ENCODE measurements at places on chromosomes 2 and 18. TPM values are rescaled to one million over a fixed set of nuclear protein-coding genes. Genes with fewer than 3 reads are reported as not detected.

GRCh38 chr2:176454893-176455815, 185.9 kb downstream of the MTX2 start:
- peak; percentile 69 for DNase-seq

GRCh38 chr2:199928226-199928625, 17.1 kb downstream of the C2orf69 start:
- no peak for DNase-seq

Gene TXNDC2
- total RNA-seq, result not detected

Gene CHAC2
- 1.4 TPM for total RNA-seq

Gene DPYSL5
- total RNA-seq, result not detected

- DNase-seq, result no peak
Measured at GRCh38 chr2:32884346-32884745, 62.4 kb upstream of the LTBP1 start.

- peak; percentile 67 for DNase-seq
Measured at GRCh38 chr2:224982910-224983711, 59.2 kb downstream of the DOCK10 start.

Gene REG3A
- total RNA-seq, result not detected

DNA sequence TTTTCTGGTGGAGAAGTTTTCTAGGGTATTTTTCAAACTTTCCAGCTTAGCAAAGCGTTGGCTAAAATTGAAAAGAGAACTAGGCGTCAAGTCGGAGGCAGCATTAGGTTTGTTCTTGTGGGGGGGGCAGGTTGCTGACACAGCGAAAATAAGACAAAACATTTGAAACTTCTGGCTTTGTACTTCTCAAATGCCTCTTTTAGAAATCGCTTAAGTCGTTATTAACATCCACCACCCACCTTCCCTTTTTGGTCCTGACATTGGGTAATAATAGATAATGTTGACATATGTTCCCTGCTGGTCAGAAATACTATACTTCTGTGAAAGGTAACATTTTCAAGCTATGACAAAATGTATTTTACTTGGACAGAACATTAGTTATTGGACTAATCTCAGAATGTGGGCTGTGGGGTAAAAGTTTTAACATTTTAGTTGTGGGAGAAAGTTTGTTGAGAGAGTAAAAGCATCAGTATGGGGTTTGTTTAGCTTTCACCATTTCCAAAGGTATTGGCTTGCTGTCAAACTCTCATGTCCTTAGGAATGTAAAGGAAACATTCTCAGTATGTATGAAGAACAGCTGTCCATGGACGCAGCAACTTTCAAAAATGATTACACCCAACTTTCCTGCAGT, 88.1 kb upstream of the ZEB2 start:
- no peak for DNase-seq

- no peak for DNase-seq
Measured at GRCh38 chr2:196181484-196181883, 10.1 kb upstream of the STK17B start.

Gene TMEM17
- total RNA-seq, result 0.15 TPM

DNA sequence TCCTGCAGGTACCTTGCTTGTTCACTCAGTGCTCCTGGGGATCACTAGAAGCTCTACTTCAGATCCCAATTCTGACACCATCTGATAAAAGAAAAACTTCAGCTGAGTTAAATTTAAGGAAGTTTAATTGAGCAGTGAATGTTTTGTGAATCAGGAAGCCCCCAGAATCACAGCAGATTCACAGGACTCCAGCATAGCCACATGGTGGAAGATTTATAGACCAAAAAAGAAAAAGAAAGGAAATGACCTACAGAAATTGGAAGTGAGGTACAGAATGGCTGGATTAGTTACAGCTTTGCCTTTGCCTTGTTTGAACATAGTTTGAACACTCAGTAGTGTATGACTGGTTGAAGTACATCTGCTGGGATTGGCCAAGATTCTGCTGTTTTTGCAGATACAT, 182.7 kb upstream of the SCN7A start:
- no peak for DNase-seq

Gene DUSP11
- 38.4 TPM for total RNA-seq

DNA sequence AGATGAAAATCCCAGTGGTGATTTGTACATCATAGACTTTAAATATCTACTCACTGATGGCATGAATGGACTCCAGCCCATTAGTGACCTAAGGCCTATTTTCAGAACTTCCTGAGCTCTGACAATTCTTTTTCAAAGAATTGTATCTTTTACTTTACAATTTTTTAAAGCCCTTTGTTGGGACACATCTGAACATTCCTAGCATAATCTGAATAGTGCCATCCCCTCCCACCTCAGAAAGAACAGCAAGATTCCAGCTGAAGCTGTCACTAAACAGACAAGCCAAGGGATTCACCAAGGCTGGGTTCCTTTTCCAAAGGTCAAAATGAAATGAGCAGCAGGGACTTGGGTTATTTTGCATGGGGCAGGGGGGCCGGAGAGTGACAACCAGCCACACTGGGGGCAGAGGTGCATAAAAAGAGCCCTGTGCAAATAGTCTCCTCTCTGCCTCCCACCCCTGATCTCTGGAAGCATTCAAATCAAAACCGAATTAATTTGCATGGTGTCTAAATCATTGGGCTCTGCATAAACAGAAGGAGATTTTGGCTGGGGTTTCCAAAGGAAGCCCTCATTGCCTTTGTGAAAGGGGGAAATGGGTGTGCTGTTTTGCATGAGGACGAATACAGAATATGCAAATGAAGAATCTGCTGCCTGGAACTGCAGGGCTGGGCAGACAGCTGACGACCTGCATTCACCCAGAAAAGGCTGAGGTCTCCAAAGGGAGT, 17.2 kb downstream of the EPHA4 start:
- DNase-seq, result no peak

Data from T-cell (primary cell).